ENCODE measurements at places on chromosomes 3 and 15.
A peak's percentile ranks its signal among the peaks of the same experiment; 100 is the strongest.

GRCh38 chr3:100411091-100411982 lies 10.0 kb downstream of the LNP1 start:
- DNase-seq = no peak

GRCh38 chr15:48595981-48596380 lies 49.5 kb downstream of the FBN1 start:
- no peak for DNase-seq

DNA sequence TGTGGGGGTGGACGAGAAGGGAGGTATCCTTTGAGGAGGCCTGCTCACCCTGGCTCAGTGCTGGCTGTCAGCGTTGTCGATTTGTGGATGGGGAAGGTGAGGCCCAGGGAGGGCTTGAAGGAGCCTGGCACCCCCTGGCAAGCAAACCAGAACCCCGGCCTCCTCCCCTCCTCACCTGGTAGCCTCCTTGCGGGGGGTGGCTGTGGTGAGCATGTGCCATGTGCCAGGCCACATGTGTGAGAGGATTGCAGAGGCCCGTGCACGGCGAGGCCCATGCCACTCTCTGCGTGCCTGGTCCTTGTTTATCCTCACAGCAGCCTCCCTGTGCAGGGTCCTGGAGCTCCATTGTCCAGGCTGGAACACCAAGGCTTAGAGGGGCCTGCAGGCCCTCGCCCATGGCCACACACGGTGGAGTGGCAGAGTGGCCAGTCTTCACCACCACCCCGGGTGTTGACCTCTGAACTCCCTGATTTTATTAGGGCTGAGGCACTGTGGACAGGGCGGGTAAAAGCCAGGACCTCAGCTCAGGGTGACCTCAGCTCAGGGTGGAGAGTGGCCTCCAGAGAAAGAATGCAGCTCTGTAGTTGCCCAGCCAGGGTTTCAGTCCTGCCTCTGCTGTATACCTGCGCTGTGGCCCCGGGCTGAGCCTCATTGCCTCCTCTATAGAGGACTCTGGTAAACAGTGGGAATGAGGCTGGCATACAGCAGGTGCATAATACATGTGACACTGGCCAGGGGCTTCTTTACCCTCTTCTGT lies 29.1 kb downstream of the HDAC11 start:
- no peak for DNase-seq

- no peak for DNase-seq
Observed at GRCh38 chr3:11499144-11499543, 144.6 kb downstream of the VGLL4 start.

DNA sequence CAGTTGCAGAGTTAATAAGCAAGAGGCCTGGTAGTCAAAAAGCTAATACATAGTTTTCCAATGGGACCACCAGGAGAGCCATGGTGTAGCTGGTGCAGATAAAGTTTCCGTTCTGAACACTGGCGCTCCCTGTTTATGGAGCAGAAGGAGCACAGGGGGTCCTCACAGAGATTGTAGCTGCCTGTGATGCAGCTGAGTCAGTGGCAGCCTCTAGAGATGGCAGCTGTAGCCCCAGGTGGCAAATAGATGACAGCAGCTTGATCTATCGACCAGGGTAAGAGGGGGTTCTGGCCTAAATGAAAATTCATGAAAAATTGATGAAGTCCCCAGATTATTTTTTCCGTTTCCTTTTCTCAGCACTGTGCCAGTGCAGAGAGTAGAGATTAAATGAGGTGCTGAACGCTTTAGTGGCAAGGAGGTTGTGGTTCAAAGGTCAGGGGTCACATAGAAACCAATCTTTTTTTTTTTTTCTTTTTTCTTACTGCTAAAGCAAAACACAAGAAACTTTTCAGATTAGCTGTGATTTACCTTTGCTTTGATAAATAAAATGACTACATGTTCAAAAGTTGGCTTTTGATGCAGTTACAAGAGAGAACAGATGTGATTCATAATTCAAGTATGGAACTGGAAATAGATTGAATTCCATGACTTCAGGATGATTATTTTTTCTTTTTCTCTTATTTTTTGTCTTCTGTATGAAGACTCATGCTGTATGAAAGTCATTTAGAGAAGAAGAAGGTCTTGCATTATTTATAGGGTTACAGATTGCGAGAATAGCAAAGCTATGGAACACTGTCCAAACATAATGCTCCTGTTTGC lies 63.3 kb downstream of the ROBO2 start:
- DNase-seq = no peak

DNA sequence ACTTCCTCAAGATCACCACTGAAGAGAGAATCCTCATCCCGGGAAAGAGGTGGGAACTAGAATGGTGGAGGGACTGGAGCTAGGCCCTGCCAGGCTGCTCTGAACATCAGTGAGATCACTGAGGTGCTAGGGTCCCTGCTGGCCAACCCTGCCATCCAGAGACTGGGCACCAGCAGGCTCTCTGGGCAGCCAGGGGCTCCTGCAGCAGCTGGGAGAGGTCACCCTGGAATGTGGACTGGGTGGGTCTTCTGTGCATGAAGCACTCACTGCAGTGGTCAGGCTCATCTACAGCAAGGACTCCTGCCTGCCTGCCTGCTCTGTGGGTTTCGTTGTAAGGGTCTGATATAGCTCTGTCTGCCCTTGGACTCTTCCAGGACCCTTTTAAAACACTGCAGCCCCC lies 24.9 kb downstream of the ALS2CL start:
- DNase-seq = no peak

- no peak for DNase-seq
Observed at GRCh38 chr15:39279311-39279710, 301.6 kb upstream of the THBS1 start.

- DNase-seq = peak; percentile 65
Observed at GRCh38 chr3:158727206-158728060, 4.8 kb downstream of the RARRES1 start.

- no peak for DNase-seq
Observed at GRCh38 chr15:29815000-29815710, 7.1 kb downstream of the TJP1 start.

- DNase-seq = no peak
Observed at GRCh38 chr3:30737743-30738499, 131.5 kb downstream of the TGFBR2 start.

GRCh38 chr3:32410367-32411246 lies 19.0 kb downstream of the CMTM7 start:
- no peak for DNase-seq

DNA sequence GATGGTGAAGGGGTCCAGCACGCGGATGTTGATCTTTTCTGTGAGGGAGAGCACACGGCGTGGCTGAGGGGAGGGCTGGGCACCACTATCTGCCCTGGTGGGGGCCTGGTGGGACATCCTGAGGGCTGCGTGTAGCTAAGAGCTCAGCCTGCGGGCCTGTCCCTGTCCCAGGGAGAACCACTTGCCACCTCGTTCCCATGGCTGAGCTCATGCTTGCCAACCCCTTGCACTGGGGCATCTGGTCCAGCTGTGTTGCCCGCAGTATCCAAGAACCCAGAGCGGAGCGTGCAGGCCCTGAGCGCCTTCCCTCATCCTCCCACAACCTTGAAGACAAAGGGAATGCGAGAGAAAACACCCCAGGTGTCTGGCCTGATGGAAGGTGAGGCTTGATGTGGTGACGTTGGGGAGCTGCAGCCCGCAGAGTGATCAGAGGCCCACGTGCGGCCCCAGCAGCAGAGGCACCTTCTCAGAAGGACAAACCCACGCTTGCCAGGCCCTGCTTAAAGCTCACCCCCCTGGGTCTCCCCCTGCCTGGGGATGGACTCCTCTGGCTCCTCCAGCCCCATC lies 28.9 kb downstream of the TKT start:
- no peak for DNase-seq

GRCh38 chr15:62063825-62064635 lies 2.7 kb upstream of the C2CD4A start:
- no peak for DNase-seq

DNA sequence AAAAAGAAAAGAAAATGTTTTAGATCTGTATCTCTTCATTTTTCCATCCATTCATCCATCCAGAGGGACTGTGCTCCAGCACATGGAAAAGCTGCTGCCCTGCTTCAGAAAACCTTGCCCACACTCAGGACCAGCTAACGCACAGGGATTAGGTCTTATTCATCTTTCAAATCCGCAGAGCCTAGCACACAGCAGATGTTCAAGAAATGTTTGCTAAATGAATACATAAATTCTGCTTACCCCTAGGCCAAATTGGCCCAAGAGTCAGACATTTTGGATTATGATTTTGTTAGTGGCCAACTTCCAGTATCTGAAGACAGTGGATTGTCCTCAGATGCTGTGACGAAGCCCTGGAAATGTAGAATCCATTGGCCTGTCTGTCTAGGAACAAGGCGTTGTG lies 71.4 kb downstream of the GHSR start:
- DNase-seq = no peak

- no peak for DNase-seq
Observed at GRCh38 chr3:23781051-23781450, 24.7 kb upstream of the UBE2E1 start.

GRCh38 chr15:40511472-40512133 lies 40.8 kb downstream of the CHST14 start:
- no peak for DNase-seq

GRCh38 chr3:17478673-17479072 lies 263.8 kb downstream of the TBC1D5 start:
- DNase-seq = no peak

GRCh38 chr3:160857476-160858119 lies 101.6 kb downstream of the PPM1L start:
- DNase-seq = no peak

- DNase-seq = no peak
Observed at GRCh38 chr3:150877303-150877702, 27.9 kb downstream of the MINDY4B start.

- DNase-seq = peak; percentile 61
Observed at GRCh38 chr15:96330450-96331143, at the start of gene NR2F2. Gene NR2F2 (plus strand): TSS chr15:96330700. CDS start chr15:96332106, 1,406 bp downstream.

- no peak for DNase-seq
Observed at GRCh38 chr15:77530576-77530975, 102.1 kb downstream of the LINGO1 start.

DNA sequence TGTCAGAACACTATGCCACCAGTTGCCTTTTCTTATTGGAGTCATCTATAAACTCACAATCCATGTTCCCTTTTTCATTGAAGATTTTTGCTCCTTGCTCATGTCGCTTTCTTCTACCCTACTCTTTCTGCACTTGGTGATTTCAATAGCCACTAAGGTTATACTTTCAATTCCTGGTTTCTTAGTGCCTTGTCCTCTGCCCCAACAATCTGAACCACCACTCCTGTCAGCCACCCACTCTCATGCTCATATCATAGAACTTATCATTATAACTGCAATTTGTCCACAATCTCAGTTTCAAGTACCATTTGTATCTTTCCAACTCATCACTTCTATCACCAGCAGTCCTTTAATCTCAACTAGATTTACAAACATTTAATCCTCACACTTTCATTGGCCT lies 10.0 kb upstream of the GRAMD1C start:
- DNase-seq = no peak

- DNase-seq = no peak
Observed at GRCh38 chr3:14451844-14452739, 49.7 kb downstream of the SLC6A6 start.

- no peak for DNase-seq
Observed at GRCh38 chr3:181698263-181698954, 13.3 kb upstream of the SOX2 start.

- no peak for DNase-seq
Observed at GRCh38 chr15:100154338-100154737, 187.4 kb downstream of the ADAMTS17 start.

- DNase-seq = no peak
Observed at GRCh38 chr3:71732637-71733036, 7.4 kb upstream of the EIF4E3 start.

- DNase-seq = no peak
Observed at GRCh38 chr15:23420806-23421575, 26.1 kb downstream of the GOLGA6L2 start.

- no peak for DNase-seq
Observed at GRCh38 chr15:92934716-92935115, 34.6 kb downstream of the CHD2 start.

GRCh38 chr15:83657549-83657948 lies 3.6 kb downstream of the ADAMTSL3 start:
- DNase-seq = no peak

DNA sequence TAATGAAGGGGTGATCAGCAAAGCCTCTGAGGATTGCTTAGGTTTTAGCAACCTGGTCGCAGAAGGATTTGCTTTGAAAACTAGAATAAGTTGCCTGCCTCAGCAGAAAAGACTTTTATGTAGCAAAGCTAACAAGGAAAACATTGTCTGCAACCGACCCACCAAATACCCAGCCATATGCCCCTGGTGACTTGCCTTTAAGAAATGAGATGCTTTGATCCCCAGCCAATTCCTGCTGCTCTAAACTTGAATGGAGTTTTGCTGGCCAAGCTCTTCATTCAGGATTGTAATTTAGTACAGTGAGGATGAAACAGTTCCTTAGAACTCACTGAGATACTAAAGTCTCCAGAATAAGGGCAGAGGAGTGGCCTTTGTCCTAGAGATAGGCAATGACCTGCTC lies 139.8 kb upstream of the PROK2 start:
- no peak for DNase-seq

- no peak for DNase-seq
Observed at GRCh38 chr3:135908225-135908624, 57.3 kb upstream of the PPP2R3A start.

- DNase-seq = no peak
Observed at GRCh38 chr3:109927726-109928125, 590.4 kb upstream of the DPPA4 start.

DNA sequence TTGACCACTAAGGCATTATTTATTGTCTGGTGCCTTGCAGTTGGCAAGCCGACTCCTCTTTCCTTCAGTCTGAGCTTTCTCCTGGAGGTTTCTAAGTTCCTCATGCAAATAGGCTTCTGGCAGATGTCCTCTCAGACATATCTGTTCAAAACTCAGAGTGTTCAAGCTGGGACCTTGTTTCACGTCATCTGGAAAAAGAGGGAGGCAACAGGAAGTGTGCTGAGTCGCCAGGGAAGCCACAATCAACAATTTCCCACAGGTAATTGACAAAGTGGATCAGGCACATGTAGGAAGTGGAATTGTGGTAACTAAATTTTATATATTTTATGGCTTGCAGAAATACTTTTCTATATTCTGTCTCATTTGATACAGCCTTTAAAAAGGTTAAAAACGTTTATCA lies 14.6 kb downstream of the SCG5 start:
- DNase-seq = no peak
